ENCODE measurements at places on chromosomes 3 and 15. TPM values are rescaled to one million over a fixed set of nuclear protein-coding genes. Genes with fewer than 3 reads are reported as not detected.

DNA sequence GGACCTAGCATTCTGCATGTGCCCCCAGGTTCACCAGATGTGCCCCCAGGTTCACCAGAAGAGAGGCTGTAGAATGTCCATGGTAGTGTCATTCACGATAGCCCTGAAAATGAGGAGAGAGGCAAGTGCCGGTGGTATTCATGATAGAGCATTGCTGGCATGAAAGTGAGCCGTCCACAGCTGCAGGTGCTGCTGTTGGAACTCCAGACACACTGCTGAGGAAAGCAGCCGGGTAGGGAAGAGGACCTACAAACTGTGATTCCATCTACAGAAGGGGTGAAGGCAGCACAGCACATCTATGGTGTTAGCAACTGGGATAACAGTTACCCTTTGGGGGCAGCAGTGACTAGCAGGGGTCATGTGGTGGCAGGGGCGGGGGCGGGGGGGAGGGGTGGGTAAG, 125.0 kb upstream of the PLXNA1 start:
- no peak for DNase-seq

ITPKA gene
- 0.66 TPM for total RNA-seq

CNTN3 gene
- total RNA-seq = 3.8 TPM

GRCh38 chr3:191985691-191986090, 524.7 kb downstream of the PYDC2 start:
- no peak for DNase-seq

RHOV gene
- total RNA-seq = 3.0 TPM

GRCh38 chr3:67376416-67376815, 278.0 kb downstream of the SUCLG2 start:
- DNase-seq = no peak

GRCh38 chr15:88799341-88799740, 3.9 kb upstream of the ACAN start:
- DNase-seq = no peak

CSPG4 gene
- 30.7 TPM for total RNA-seq

GRCh38 chr3:68089572-68090011, 435.2 kb upstream of the SUCLG2 start:
- DNase-seq = no peak

GOLGA6L7 gene
- not detected for total RNA-seq

DNA sequence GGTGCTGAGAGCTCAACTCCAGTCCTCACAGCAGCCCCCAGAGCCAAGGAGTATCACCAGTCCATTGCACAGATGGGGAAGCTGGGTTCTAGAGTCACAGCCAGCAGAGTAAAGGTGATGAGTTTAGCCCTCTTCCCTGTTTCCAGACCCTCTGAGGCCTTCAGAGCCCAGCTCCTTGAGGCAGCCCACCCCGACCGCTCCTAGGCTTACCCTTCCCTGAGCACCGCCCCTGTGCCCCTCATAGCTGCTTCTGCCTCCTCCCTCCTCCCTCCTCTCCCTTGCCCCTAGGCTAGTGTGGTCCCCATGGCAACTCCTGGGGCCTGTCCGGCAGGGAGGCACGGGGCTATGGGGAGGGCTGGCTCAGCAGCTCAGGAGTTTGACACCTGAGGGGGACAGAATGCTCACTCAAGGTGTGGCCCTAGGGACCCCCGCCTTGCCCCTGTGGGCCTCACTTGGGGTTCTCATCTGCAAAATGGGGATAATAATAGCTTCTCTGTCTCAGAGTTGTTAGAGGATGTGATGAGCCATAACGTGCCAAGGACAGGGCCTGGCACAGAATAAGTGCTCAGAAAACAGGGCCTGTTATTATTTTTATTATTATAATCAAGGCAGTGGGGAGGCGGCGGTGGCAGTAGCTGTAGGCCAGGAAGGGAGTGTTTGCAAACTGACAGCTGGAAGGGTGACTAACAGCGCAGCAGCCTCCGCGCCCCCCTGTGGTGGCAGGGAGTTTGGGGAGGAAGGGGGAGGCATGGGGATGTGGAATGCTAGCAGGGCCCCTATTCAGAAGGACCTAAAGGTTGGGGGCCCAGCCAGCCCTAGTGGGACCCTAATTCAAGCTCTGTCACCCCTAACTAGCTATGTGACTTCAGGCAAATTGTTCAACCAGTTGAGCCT, 11.5 kb downstream of the CSK start:
- DNase-seq = no peak

ZBTB20 gene
- total RNA-seq = 142 TPM

BMF gene
- 19.7 TPM for total RNA-seq

DNASE1L3 gene
- total RNA-seq = 24.9 TPM

DNA sequence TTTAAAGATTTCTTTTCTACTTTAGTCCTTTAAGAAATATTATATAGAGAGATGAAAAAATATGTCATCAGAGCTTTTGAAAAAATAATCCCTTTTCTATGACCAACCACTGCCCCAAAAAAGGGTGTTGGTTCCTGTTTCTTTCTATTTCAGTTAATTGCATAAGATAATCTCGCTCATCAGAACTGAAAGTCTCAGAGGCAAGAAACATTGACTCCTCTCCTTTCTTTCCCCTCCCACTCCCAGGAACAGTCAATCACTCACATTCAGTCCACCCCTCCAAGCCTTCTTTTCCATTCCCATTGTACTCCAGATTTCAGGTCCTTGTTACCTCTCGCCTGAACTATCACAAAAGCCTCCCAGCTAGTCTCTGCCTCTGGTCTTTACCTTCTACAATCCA, 153.7 kb upstream of the ABI3BP start:
- no peak for DNase-seq

GRCh38 chr15:99139276-99139675, 34.4 kb downstream of the SYNM start:
- DNase-seq = no peak

DNA sequence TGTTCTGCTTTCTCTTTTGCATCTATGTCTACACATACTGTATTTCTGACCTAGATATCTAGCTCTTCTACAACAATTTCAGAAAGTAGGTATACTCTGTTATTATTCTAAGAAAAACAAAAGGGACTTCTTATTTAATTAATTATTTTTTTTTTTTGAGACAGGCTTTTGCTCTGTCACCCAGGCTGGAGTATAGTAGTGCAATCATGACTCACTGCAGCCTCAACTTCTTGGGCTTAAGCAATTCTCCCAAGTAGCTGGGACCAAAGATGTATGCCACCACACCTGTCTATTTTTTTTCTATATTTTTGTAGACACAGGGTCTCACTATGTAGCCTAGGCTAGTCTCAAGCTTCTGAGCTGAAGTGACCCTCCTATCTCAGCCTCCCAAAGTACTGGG, 130.6 kb downstream of the MBNL1 start:
- DNase-seq = no peak

DNA sequence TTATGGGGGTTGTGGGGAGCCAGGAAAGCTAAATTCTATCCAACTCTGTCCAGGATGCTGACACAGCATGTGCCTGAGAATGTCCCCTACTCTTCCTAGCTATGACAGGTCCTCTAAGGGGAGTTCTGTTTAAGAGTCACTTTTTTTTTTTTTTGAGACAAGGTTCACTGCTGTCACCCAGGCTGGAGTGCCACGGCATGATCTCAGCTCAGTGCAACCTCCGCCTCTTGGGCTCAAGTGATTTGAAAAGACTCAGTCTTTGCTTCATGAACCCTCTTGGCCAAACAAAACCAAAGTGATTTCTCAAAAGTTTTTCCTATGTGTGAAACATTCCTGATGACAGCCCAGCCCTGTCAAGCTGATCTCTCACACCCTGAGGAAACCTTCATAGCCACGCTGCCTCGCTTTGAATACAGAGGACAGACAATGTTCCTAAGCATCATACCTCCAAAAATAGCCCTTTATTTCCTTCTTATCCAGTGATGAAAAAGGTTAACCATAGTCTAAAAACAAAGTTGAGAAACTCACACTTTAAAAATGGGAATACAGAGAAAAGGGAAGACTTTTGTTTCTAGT, 105.5 kb upstream of the PROK2 start:
- DNase-seq = no peak

DNA sequence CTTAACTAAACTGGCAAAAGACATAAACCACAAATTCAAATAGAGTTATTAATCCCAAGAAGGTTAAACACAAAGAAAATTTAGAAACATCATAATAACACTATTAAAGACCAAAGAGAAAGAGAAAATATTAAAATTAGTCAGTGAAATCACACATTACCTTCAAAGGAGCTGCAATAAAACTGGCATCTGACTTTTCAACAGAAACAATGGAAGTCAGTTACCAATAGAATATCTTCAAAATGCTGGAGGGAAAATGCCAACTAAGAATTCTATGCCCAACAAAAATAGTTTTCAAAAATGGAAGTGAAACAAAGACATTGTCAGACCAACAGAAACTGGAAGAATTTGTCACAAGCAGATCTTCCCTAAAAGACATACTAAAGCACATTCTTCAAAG, 68.7 kb upstream of the RNF7 start:
- DNase-seq = no peak

DNA sequence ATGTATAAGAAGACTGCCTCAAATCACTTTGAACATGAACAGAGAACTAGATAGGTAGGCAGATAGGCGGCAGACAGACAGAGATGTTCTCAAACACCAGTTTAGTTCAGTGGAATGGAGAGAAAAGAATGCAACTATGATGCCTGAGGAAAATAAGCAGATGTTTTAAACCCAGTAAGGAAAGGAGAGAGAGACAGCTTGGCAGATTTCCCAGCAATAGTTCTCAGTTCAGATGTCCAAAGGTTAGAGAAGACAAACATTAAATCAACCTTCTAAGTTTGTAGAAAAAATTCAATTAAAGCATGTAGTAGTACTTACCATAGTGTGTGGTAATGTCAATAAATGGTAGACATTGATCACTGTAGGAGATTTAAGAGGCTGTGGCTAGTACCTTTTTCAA, 209.6 kb upstream of the PFN2 start:
- DNase-seq = peak; percentile 61

CIDEC gene
- total RNA-seq = not detected

TXNRD3 gene
- total RNA-seq = 12.1 TPM

SLC2A2 gene
- 12.6 TPM for total RNA-seq

DNA sequence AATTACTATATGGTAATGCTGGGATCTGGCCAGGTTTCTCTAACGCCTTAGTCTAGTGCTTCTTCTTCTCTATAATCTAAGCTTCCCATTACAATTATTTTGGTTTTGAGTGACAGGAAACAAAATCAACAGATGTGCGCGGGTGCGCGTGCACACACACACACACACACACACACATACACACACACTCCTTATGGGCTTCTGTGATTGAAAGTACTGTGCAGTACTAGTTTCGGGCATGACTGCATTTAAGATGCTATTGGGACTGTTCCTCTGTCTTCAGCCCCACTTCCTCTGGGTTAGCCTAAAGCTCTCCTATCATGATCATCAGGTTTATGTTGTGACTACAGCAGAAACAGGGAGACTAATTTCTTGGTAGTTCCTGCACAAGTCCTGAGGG, 32.2 kb downstream of the EPHB1 start:
- DNase-seq = no peak

ARHGAP31 gene
- 28.7 TPM for total RNA-seq

PCSK6 gene
- 7.3 TPM for total RNA-seq

PPM1L gene
- total RNA-seq = 13.8 TPM

DNA sequence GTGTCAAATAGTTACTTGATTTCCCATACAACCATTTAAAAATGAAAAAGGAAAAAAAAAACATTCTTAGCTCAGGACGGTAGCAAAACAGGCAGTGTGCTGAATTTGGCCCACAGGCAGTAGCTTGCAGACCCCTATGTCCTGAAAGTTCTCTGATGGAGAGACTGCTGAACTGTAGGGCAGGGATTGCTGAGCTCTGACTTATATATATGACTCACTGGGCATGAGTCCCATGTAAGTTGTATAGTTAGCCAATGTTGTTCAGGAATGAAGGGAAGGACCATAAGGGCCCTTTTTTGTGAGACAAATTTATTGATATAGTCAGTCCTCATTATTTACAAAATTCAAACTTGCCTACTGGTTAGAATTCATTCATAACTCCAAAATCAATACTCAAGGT, 36.9 kb upstream of the FRMD4B start:
- DNase-seq = no peak

GRIP2 gene
- total RNA-seq = 3.0 TPM

DNA sequence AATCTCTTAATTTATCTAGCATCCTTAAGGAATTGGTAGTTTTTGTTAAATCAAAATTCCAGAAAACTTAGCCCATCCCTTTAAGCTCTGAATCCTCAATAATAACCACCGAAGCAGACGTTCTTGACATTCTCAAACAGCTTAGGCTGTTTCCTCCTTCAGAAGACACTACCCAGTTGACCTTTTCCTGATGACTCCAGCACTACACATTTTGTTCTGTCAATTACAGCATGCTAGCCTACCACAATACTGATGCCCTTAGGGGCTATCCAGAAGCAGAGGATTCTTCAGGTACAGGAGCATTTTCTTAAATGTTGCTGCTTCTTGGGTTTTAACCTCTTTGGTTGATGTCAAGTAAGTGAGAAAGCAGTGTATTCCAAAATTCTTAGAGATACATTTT, 33.4 kb downstream of the ETV5 start:
- no peak for DNase-seq

GRCh38 chr15:55661428-55661827, 73.3 kb upstream of the PYGO1 start:
- DNase-seq = no peak

C3orf22 gene
- total RNA-seq = not detected

BFSP2 gene
- total RNA-seq = 0.41 TPM

LRRC31 gene
- 0.76 TPM for total RNA-seq

GRCh38 chr3:137990427-137990826, 19.5 kb upstream of the CLDN18 start:
- no peak for DNase-seq

GRCh38 chr3:58459160-58459559, 25.5 kb upstream of the PDHB start:
- no peak for DNase-seq

- no peak for DNase-seq
Measured at GRCh38 chr3:52291508-52292181, 4.0 kb downstream of the GLYCTK start.

- no peak for DNase-seq
Measured at GRCh38 chr3:150309557-150309956, 98.5 kb upstream of the TSC22D2 start.

STRIT1 gene
- not detected for total RNA-seq

DNA sequence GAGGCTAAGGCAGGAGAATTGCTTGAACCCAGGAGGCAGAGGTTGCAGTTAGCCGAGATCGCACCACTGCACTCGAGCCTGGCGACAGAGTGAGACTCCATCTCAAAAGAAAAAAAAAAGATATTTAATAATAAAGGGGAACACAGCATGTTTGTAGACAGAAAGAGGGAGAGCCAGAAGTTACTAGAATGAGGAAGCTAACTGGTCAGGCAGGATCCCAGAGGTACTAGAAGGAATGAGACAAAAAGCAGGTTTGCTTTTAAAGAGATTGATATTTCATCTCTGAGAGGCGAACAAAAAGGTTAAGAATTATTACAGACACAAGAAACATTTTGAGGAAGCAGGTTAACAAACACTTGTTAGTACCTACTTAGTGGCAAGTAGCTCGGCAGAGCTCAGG, 9.2 kb downstream of the CD200R1 start:
- no peak for DNase-seq

- DNase-seq = peak; percentile 51
Measured at GRCh38 chr3:48268936-48269561, 28.1 kb downstream of the ZNF589 start.
